IPS-NIHi11 (cell line): ENCODE measurements at places on chromosomes 1 and 21.

GRCh38 chr1:4660917-4661594, 6.6 kb downstream of the AJAP1 start:
- no peak for DNase-seq

DNA sequence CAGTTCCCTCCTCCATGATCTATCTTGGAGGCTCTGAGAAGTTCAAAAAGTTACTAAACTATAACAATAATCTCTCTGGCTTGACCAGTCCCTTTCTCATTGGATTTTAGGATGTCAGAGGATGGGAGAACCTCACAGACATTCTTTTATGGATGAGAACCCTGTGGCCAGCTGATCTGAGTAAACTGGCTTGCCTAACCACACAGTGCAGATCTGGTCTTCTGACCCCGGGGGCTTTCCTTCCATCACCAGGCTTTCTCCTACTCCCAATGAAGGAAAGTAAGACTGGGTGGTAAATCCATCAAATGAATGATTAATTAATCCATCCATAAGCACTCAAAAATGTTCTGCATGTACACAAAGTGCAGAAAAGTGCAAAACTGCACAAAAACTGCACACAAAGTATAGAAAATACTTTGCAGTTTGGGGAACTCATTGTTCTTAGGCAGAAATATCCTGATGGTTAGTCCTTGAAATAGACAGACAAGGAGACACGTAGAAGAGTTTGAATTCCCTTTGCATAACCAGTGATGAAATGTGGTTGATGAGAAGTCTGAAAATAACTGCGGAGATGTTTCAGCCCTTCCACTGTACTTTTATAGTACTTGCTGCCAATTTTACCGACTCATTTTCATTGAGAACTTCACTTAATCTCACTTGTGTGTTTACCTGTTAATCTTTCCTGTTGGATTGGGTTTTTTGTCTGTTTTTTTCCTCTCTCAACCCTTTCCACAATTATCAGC, 2.5 kb upstream of the F3 start:
- no peak for DNase-seq

- peak; percentile 83 for DNase-seq
Observed at GRCh38 chr1:148388260-148389026, 94.7 kb downstream of the PPIAL4G start.

- no peak for DNase-seq
Observed at GRCh38 chr1:171869097-171869496, 27.8 kb downstream of the DNM3 start.

DNA sequence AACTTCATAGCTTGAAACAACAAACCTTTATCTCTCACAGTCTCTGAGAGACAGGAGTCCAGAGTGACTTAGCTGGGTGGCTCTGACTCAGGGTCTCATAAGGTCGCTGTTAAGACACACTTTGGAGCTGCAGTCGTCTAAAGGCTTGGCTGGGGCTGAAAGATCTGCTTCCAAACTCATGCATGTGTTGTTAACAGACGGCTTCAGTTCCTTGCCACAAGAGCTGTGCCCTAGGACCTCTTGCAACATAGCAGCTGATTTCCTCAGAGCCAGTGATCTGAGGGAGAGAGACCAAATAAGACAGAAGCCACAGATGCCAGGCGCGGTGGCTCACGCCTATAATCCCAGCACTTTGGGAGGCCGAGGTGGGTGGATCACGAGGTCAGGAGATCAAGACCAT, 176.8 kb downstream of the DISC1 start:
- no peak for DNase-seq

DNA sequence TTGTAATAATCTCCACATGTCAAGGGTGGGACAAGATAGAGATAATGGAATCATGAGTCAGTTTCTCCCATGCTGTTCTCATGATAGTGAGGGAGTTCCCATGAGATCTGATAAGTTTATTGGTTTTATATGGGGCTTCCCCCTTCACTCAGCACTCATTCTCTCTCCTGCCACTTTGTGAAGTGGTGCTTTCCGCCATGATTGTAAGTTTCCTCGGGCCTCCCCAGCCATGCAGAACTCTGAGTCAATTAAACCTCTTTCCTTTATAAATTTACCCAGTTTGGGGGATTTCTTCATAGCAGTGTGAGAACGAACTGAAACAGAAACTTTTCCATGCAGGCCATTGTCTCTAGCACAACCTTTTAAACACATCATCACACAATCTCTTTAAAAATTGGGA, 221.5 kb upstream of the BRINP3 start:
- no peak for DNase-seq

DNA sequence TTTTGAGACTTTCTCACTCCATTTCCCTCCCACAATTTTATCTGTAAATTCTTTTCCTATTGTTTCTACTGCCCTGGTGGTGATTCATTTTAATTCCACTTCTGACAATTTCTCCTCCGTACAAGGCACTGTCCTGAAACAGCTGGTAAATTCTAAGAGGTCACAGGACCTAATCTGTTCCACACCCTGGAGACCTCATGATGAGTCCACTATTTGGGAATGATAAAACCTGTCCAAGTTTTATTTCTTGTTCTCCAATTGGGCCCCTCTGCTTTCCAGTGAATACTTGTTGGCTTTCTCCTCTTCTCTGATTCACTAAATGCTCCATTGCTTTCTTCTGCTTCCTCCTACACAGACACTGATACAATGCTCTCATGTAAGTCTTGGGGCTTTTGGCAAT, 343.1 kb upstream of the DUSP10 start:
- DNase-seq = no peak

GRCh38 chr1:209505044-209505443, 78.5 kb upstream of the CAMK1G start:
- DNase-seq = no peak

GRCh38 chr1:30058970-30059369, 664.4 kb downstream of the MATN1 start:
- DNase-seq = no peak

- no peak for DNase-seq
Observed at GRCh38 chr1:24545662-24546061, 10.2 kb upstream of the NCMAP start.

DNA sequence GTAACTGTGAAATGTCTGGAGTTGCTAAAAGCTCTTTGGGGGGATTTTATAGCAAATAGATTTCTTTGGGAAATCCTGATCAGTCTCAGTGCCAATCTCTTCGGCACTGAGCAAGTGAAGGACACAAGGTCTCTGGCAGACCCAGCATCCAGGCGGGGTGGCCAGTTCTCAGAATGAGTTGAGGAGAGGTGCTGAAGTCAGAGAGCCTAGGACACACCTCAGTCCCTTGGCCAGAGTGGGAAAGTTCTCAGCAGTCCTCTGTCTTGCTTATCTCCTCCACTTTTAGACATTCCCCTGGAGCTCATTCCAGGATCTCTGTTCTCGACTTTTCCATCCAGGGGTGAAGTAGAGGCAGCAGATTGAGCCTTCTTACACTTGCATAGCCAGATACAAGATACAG, 6.7 kb downstream of the HLX start:
- no peak for DNase-seq

GRCh38 chr1:25991937-25992688, 5.8 kb downstream of the PAFAH2 start:
- DNase-seq = no peak

DNA sequence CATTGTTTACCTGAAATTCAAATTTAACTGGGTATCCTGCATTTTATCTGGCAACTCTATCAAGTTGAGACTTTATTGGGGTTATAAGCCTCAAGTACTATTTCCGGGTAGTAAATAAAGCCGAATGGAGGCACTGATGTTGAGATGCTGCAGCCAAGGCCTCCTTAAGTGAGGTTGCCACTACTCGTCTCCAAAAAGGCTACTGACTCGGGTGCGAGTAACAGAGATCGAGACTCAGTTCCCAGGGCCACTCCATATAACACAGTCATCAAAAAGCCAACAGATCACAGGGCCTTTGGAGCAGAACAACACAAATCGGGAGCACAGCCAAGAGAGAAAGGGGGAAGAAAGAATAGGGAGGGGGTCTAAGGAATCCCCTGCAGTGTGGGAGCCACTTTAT, 524 bp downstream of the COPA start:
- no peak for DNase-seq

GRCh38 chr1:82215853-82216175, 415.1 kb downstream of the ADGRL2 start:
- no peak for DNase-seq

GRCh38 chr1:89529196-89529595, 4.6 kb downstream of the LRRC8B start:
- no peak for DNase-seq
